Prostate gland (tissue), 2 donors: ENCODE measurements at places on chromosomes 16 and 17.

GRCh38 chr17:50154604-50155003, 4.1 kb upstream of the PPP1R9B start:
- no peak for DNase-seq

- DNase-seq, result no peak
Measured at GRCh38 chr16:57277586-57277985, 6.9 kb downstream of the PLLP start.

- no peak for DNase-seq
Measured at GRCh38 chr16:56260378-56261160, 69.3 kb downstream of the GNAO1 start.

GRCh38 chr16:69561901-69562300, 3.9 kb upstream of the NFAT5 start:
- DNase-seq, result no peak

- DNase-seq, result peak; percentile 10
Measured at GRCh38 chr17:43832168-43832975, 574 bp downstream of the MPP3 start.

DNA sequence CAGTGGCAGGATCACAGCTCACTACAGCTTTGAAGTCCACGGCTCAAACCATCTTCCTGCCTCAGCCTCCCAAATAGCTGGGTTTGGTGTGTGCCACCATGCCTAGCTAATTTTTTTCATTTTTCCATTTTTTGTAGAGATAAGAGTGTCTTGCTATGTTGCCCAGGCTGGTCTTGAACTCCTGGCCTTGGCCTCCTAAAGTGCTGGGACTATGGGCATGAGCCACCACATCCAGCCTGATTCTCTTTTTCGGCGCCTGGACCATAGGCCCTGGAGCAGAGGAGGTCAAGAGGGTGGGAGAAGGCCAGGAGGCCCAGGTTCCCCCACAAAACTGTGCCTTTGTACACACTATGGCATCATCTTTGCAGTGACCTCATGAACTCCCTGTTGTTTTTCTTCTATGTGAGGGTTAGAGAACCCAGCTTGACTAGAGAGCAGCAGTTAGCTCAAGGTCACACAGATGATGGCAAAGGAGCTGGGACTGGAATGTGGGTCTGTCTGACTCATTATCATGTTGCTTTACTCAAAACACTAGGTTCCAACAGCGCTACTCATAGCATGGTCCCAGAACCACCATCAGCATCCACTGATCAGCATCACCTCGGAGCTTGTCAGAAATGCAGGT, 16.3 kb downstream of the SCN4A start:
- no peak for DNase-seq

DNA sequence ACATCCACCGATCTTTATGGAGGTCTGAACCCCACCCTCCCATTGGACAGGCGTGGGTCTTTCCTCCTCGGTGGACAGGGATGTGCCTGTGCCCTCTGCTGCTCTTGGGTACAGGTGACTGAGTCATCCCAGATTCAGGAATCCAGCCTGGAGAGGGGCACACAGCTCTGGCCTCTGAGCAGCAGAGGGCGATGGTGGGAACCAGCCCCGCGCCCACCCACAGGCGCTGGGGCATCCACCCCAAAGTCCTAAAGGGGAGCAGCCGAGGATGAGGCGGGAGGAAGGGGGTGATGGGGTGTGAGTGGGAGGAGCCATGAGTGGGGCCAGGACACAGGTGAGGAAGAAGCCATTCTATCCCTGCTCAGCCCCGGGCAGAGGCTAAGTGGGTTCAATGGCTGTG, 35.0 kb downstream of the ENGASE start:
- no peak for DNase-seq

GRCh38 chr17:79045001-79045729, 21.2 kb downstream of the C1QTNF1 start:
- DNase-seq, result no peak

DNA sequence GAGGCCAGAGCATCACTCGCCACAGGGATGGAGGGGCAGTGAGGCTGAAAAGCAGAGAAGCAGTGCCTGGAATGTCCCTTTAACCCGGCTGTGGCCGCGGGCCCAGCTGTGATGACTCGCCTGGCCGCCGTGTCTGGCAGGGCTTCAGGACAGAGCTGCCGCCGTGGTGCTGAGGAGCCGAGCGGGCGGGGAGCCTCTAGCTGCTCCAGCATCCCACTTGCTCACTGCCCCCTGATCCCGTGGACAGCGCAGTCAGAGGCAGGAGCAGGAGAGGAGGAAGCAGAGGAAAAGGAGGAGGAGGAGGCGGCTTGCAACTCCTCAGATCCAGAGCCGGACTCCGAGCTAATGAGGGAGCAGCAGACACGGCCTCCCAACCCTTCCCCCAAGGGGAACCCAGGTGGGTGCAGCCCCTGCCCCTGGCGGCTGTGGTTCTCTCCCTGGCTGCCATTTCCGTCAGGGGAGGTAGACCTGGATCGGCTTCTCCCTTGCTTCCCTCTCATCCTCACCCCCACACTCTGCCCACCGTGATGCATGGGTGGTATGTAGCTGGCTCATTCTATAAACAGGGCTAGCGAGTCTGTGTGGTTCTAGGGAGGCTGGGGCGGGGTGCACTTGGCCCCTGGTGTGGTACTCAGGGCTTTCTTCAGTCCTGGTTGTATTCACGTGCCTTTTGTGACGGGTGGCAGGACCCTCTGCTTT, 165.7 kb downstream of the CMIP start:
- peak; percentile 43 for DNase-seq

DNA sequence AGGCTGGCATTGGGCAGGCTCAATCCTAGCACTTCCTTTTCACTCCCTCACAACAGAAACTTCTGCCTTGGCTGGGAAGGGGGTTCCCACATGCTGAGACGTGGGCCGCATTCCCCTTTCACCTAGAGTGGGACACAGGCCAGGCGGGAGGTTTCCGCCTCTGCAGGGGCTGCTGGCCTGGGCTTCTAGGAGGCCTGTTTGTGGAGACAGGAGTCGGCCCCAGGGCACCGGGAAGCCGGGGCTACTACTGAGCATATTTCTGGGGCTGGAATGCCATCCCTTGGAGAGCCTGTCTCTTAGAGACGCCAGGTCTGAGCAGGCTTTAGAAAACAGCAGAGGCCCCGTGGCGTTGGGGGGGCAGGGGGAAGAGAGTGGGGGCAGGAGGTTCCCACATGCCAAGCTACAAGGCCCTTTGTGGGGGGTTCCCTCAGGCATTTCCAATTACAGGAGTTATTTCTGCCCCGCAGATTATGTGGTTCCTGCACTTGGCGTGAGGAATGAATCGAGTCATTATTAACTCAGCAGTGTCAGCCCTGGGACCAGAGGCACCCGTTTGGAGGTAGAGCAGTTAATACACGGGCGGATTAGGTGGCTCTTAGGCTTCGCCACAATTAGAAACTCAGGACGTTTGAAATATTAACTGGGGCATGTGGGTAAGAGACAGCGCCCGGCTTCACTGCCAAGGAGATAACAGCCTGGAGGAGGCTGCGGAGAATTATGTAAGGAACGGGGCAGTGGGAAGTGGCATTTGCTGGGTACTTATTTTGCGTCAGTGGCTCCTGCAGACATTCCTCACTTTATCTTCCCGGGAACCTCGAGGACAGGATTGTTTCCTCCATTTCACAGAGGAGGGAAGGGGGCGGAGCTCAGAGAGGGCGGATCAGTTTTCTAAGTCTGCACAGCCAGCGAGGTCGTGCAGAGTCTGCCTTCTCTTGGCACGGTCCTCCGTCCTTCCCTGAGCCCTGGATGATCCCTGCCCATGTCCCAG, 162.5 kb downstream of the MAF start:
- no peak for DNase-seq

DNA sequence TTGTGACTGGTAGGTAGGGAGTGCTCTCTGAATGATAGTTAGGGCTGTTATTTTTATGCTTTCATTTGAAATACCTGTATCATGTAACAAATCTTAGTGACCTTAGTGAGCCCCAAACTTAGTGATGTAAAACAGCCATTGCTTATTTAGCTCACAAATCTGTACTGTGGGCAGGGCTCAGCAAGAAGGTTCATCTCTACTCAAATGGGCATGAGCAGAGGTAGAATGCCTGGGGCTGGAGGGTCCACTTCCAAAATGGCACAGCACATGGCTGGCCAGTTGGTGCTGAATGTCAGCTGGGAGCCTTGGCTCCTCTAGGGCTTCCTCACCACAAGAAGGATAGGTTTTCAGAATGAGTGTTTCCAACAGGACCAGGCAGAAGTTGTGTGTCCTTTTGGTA, 49.3 kb upstream of the FOXF1 start:
- DNase-seq, result no peak

- no peak for DNase-seq
Measured at GRCh38 chr17:50944902-50945720, 79.0 kb upstream of the TOB1 start.

- no peak for DNase-seq
Measured at GRCh38 chr17:72700226-72700625, 392.3 kb downstream of the SLC39A11 start.

- DNase-seq, result no peak
Measured at GRCh38 chr16:9256196-9256595, 164.8 kb downstream of the HAPSTR1 start.

DNA sequence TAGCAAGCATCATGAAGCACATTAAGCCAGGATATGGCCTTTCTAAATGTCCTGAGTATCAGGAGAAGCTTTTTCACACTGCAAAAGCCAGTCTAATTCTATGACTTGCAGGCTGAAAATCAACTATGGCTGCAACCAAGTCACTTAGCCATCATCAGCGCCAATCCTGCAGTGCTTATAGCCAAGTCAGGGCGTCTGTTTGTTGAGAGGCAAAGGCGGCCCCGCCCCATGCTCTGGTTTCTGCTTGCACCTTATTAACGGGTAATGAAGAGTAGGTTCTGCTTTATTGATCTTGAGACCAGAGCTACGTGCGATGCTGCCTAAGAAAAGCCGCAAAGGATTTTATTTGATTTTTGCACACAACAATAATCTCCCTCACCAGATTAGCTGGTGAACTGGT, 88.4 kb downstream of the CDH13 start:
- peak; percentile 7 for DNase-seq

GRCh38 chr16:49075709-49076108, 205.9 kb downstream of the CBLN1 start:
- no peak for DNase-seq

- DNase-seq, result peak; percentile 33
Measured at GRCh38 chr17:49993423-49994060, 1.5 kb downstream of the DLX3 start.

GRCh38 chr16:89811321-89811720, 5.1 kb downstream of the FANCA start:
- DNase-seq, result no peak

DNA sequence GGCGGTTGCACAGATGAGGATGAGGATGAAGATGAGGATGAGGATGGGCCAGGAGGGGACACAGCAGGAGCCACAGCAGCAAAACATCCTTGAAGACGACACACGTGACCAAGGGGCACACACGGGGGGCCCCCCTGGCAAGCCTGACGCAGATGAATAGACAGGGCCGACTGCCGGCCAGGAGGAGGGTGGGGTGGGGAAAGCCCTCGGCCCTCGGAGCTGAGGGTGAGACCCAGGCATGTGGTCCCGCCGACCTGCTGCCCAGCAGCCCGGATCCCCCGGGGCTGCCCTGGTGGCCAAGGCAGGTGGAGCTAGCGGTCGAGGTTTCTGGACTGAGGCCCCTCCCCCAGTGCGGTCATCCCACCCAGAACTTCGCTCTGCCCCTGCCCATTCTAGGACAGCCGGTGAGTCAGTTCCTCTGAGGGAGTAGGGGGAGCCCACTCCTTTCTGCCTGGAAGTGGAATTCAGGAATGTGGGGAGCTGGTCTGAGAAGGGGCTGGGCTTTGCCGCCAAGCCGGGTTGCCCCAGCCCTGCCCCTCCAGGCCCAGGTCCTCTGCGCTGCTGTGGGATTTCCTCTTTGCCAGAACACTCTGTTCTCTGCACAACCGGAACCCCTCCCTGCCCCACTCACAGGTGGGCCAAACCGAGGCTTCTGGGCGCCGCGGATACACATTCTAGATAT, 9.9 kb downstream of the CYGB start:
- no peak for DNase-seq

DNA sequence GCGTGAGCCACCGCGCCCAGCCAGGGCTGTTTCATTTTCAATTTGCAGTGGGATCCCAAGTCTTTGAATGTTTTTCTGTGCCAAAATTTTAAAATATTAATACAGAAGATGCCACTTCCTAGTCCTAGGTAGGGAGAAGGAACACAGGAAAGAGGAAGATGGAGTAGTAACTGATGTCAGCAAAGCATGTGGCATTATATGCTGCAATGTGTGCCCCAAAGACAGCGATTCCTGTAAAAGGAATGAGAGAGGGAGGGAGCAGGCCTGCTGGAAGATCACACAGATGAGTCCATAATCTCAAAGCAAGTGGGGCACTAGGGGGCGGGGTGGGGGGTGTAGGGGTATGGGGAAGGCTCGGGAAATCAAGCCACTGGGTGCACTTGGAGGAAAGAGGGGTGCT, 23.4 kb upstream of the SSTR2 start:
- DNase-seq, result no peak

DNA sequence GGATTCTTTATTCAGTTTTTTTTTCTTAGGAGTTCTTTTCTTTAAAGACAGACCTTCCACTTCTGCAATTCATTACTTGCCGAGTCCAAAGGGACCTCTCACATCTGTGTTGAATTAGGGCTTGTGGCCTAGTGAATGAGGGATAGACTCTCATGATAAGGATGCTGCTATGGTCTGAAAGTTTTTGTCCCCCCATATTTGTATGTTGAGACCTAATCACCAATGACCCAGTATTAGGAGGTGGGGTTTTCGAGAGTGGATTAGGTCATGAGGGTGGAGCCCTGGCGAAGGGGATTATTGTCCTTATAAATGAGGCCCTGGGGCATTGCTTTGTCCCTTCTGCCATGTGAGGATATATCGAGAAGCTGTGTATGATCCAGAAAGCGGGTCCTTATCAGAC, 9.5 kb downstream of the KRT12 start:
- no peak for DNase-seq

DNA sequence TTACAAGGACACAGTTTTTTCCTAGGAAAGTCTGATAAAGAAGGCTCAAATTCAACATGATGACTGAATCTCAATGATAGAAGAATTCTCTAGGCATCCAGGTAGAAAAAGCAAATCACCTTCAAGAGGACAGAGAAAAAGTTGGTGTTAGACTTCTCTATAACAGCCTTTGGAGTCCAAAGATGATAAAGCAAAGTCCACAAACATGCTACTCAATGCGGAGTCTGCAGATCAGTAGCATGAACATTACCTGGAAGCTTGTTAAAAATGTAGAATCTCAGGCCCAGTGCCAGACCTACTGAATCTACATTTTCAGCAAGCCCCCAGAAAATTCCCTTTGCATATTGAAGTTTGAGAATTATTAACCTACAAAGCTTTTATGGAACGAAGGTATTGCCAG, 41.4 kb upstream of the MAP2K6 start:
- no peak for DNase-seq

- DNase-seq, result peak; percentile 88
Measured at GRCh38 chr17:36601303-36602029, at the start of gene MRM1. TSS of gene MRM1 (plus strand) at chr17:36601583. CDS start at chr17:36601811, 228 bp downstream.
